Right renal pelvis (tissue), 4 donors: ENCODE measurements at places on chromosomes 12 and 14. TPM values are rescaled to one million over a fixed set of nuclear protein-coding genes. Genes with fewer than 3 reads are reported as not detected.
A peak's percentile ranks its signal among the peaks of the same experiment; 100 is the strongest.

Gene SSTR1
- 2.6 TPM for polyA plus RNA-seq

Gene RIMBP2
- polyA plus RNA-seq, result 11.6 TPM

Gene VRTN
- 0.03 TPM for polyA plus RNA-seq

Gene LIN7A
- 19.3 TPM for polyA plus RNA-seq

Gene HHIPL1
- 1.8 TPM for polyA plus RNA-seq

Gene FSCB
- polyA plus RNA-seq, result not detected

Gene CMA1
- polyA plus RNA-seq, result not detected

Gene KCNA5
- 2.1 TPM for polyA plus RNA-seq

Gene LRRIQ1
- 49.5 TPM for polyA plus RNA-seq

Gene TAS2R9
- polyA plus RNA-seq, result not detected

Gene MYBPC1
- 0.03 TPM for polyA plus RNA-seq

Gene FOXN4
- 1.8 TPM for polyA plus RNA-seq

Gene TGFB3
- polyA plus RNA-seq, result 12.0 TPM

Gene TMEM233
- polyA plus RNA-seq, result 1.5 TPM

Gene SERPINA5
- 11.2 TPM for polyA plus RNA-seq

Gene PCED1B
- polyA plus RNA-seq, result 4.0 TPM

Gene FBRSL1
- polyA plus RNA-seq, result 43.8 TPM

Gene PRPH
- polyA plus RNA-seq, result 0.23 TPM

Gene PRH2
- polyA plus RNA-seq, result 0.41 TPM

Gene TFCP2
- 51.9 TPM for polyA plus RNA-seq

Gene FLVCR2
- 5.3 TPM for polyA plus RNA-seq

Gene HSPB8
- 8.3 TPM for polyA plus RNA-seq

DNA sequence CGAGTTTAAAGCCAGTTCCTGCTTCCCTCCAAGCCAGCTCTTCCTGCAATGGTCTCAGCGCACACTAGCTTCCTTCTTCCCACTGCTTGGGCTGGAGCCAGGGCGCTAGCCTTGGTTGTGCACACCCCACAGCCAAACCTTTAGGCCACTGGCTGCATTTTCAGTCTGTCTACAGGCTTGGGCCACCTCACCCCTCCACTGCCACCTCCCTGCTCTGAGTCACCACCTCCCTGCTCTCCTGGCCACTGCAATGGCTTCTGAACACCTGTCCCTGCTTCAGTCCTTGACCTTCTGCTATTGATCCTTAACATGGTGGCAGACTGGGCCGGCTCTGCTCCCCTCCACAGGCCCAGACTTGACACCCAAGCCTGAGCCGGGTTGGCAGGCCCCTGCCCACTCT is 151.1 kb downstream of the RBM19 start:
- no peak for DNase-seq

GRCh38 chr12:102740141-102740955 is 176.7 kb downstream of the PAH start:
- peak; percentile 22 for DNase-seq

DNA sequence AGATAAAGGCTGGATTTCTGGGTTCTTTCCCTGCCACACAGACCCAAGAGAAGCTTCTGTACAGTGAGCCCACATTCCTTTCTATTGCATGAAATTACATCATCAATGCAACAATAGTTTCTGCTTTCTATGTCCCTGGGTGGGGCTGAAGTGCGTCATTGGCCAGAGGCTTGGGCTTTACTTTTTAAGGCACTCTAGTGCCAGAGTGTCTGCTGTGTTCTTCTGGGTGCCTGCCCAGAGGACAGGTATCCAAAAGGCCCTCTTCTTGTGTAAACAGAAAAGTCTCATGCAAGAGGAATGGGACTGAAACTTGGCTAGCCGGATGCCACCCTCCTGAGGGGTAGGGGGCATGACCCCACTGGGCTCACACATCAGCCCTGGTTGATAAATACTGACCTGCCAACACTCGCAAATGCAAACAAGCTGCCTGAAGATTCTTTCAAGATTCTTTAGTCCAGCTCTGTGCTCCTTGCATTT is 5.9 kb downstream of the KRT86 start:
- DNase-seq, result no peak

DNA sequence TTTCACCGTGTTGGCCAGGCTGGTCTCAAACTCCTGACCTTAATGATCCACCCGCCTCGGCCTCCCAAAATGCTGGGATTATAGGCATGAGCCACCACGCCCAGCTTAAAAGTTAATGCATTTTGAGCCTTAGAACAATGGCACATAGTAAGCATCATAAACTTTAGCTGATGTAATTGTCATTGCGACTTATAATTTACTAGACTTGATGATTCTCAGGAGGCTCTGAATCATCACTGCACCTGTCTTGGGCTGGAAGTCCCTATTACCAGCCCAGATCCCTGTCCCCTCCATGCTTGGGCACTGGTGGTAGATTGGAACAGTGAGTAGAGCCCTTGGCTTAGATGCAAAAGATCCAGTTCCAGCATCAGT is 26.1 kb downstream of the KMT5A start:
- no peak for DNase-seq

GRCh38 chr12:72197790-72198189 is 74.4 kb upstream of the TRHDE start:
- DNase-seq, result no peak

- no peak for DNase-seq
Observed at GRCh38 chr14:73374218-73374617, 84.1 kb downstream of the NUMB start.

DNA sequence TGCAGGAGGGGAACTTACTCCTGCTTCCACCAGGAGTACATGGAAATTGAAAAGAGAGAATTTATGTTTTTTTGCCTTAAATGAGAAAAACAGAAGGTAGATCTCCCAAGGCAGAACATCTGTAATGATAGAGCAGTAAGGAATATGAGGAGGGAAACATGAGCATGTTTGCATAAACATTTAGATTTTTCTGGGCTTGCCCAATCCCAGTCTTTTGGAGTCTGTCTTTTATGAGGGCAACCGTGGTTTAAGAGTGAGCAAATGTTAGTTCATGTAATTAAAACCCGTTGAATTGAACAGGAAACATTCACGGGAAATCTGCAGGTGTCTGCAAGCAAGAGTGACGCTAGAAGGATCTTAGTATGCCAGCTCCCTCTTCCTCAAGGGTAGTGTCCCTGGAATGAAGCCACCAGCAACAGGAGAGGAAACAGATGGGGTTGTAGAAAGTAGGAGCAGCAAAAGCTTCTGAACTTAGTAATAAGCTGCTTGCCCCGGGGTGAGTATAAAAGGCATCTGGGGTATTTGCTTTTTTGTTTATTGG is 79.3 kb downstream of the ARF6 start:
- DNase-seq, result no peak

- no peak for DNase-seq
Observed at GRCh38 chr14:100788517-100788916, 37.4 kb upstream of the MEG3 start.

GRCh38 chr14:21070610-21071224 is 613 bp downstream of the ARHGEF40 start:
- no peak for DNase-seq

GRCh38 chr12:76480796-76481195 is 78.8 kb downstream of the OSBPL8 start:
- DNase-seq, result no peak

DNA sequence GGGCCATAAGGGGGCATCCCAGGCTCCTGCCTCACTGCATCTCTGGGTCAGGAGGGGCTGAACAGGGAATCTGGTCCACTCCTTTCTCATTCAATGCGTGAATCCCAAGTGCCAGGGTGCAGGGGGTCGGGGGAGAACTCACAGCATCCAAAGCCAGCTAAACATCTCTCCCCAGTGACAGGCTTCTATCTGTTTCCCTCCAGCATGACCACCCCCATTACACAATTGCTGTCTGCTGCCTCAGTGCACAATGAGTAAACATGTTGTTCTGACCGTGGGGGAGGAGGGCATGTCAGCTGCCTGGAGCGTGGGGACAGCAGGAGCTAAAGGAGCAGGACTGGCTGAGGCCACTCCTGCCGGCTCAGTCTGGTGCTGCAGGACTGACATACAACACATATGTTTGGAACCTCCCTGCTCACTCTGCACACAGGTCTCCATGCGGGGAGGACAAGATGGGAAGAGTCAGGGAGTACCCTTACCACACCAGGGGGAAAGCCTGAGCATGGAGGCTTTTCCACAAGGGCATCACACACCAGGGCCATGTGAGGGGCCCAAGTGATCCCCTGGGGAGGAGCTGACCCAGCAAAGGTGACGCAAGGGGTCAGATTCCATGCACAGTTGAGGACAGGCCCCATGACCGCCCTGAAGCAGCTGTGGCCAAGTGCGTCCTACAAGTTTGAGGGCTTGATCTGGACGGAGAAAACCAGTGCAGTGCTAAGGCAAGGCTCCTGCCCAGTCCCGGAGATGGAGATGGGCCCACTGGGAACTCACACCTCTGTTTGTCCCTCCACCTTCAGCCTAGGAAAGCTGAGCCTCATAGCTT is 1.4 kb downstream of the TNS2 start:
- no peak for DNase-seq

GRCh38 chr12:127559349-127560040 is 707.5 kb upstream of the TMEM132C start:
- DNase-seq, result peak; percentile 8

DNA sequence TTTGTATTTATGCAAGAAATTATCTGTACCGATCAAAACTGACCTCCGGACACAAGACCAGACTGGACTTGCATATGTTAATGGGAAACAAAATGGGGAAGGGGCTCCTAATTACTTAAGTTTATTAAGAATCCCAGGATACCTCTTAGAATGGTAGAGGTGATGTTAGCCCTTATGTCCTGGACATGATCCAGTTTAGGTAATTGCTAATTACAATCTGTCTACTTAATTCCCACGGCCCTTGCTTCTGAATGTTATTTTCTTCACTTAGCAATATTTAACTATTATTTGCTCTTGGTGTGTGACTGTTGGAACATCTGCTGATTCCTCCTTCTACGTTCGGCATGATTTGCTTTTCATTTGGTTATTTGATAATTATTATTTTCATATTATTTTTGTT is 644.0 kb downstream of the DIO2 start:
- no peak for DNase-seq

DNA sequence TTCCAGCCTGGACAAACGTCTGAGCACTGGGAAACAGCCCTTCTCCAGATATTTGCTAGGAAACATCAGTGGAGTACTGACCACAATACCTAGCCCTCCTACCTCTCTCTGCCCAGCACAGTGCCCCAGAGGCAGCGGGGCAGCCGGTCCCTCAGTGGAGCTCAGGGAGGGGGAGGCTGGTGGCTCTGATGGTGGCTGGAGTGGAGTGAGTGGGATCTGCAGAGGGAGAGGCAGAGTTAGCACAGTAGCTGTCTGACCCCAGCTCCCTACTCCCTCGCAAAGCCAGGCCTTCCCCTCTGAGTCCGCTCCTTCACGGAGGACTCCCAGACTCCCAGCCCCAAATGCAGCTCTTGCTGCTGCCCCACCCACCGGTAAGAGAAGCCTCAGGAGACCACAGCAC is 30.0 kb downstream of the NCKAP5L start:
- DNase-seq, result no peak

DNA sequence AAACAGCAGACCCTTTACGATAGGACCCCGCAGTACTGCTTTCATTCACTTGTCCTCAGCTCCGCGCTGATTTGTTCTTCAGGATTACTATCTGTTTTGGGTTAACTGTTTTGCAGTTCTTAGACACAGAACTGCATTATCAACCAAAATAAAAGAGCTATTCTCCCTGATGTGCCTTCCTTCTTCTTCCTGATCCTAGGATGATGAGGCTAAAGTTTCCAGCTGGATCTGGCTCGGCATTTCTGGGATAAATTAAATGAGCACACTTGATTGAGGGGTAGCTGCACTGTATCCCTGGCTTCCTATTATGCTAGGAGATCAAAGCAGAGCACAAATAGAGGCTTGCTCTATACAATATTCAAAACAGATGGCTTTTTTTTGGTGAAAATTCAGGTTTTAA is 165.7 kb downstream of the FBXL14 start:
- DNase-seq, result no peak

GRCh38 chr12:97061171-97061570 is 154.1 kb downstream of the NEDD1 start:
- no peak for DNase-seq

- no peak for DNase-seq
Observed at GRCh38 chr14:58557242-58557641, 80.5 kb upstream of the DACT1 start.

DNA sequence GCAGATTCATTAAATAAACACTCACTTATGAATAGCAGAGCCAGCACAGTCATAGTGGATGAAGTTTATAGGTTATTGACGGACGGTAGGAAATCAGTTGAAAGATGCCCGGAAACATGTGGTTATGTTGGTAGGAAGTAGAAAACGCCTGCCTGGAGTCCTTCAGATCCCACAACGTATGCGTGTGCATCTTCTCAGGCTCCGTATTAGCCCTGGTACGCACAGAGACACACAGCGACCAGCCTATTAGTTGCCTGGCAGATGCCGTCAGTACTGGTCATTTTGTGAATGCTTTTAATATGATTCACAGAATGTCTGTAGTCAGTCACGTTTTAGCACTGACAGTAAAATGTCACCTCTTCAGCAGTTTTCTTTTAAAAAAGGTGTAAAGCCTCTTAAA is 196.4 kb downstream of the RGS6 start:
- DNase-seq, result no peak
